ENCODE measurements at places on chromosomes 6 and 20.

GRCh38 chr6:81906709-81907204, 154.3 kb upstream of the TENT5A start:
- no peak for DNase-seq

- no peak for DNase-seq
Measured at GRCh38 chr6:150297327-150298029, 71.3 kb upstream of the IYD start.

DNA sequence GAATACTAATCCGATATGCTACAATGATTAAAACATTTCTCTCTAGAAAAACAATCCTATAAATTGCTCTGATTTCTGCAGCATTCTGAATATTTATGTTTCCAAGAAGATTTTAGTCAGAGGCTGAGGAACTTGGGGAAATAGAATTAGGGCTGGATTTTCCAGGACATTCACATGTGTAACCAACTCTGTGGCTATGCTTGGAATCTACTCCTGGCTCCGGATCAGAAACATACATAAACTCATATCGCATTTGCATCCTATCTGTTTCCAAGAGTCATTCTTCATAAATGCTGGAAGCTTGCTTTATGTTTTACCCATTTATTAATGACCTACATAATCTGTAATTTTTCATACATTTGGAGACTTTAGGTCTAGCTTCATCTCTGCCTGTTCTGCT, 459.9 kb upstream of the MARCKS start:
- DNase-seq, result no peak

- no peak for DNase-seq
Measured at GRCh38 chr20:6718662-6719368, 48.7 kb upstream of the BMP2 start.

DNA sequence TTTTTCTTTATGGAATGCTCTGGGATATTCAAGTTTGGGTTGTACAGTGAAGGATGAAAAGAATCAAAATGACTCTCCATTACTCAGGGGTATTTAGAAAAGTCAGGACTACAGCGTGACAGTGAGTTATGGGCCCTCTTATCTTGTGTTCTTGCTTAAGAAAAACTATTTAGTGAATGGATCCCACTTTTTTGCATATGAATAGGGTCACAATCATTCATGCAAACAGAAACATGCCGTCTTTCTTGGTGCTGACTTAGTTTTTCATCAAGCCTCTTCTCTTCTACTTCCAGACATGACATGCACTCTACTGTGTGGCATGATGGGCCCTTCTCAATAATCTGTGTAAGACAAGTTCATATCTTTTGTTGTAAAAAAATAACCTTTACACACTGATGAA, 488.4 kb upstream of the MMS22L start:
- DNase-seq, result no peak

GRCh38 chr6:130421585-130421984, 55.8 kb downstream of the TMEM200A start:
- DNase-seq, result no peak

DNA sequence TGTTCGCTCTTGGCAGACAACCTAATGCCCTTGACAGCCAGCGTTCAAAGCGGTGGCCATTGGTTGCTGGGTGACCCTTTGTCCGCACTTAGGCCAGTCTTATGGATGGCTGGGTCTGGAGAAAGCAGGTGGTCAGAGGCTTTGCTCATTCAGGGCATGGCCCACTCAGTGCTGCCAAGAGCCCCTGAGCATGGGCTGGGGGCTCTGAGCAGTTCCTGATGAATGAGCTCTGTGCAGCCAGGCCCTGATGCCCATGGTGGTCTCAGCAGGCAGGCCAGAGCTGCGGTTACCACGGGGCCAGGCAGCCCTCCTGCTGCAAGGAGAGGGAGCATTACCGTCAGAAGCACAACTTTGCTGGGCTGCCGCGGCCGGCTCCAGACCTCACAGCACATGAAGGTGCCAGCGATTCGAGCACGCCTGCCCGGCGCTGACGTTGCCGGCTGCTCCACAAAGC, 36.3 kb downstream of the CDH4 start:
- DNase-seq, result no peak

DNA sequence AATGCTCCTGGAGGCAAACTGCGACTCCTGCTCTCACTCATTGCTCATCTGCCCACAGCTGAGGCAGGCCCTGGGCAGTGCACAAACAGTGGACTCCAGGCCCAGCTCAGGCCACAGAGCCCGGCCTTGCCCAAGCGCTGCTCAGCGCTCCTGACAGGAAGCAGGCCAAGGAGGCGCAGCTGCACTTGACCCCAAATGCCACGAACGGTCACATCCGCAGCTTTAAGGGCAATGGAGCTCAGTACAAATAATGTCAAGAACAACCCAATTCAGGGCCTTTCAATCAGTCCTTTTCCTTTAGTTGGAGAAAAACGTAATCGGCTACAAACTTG, 33.8 kb downstream of the RRBP1 start:
- DNase-seq, result no peak

DNA sequence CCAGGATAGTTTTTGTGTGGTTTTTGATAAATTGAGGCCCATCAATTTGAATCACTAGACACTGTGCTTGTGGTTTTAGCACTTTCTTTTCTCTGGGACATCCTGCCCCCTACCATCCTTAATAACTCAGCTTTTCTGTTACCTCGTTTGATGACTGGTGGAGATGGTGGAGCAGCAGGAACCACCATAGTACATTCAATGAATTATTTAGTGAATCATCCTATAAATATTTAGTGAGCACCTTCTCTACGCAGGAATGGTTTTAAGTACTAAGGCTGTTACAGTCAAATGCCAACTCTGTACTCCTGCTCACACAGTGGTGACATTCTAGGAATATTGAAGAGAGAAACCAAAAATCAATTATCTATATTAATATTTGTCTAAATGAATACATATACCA, 585.2 kb downstream of the HAO1 start:
- no peak for DNase-seq

GRCh38 chr6:33632558-33633039, 11.5 kb downstream of the ITPR3 start:
- no peak for DNase-seq

GRCh38 chr6:11323666-11324452, 91.4 kb upstream of the NEDD9 start:
- no peak for DNase-seq

- no peak for DNase-seq
Measured at GRCh38 chr6:79614326-79615305, 16.5 kb upstream of the SH3BGRL2 start.

DNA sequence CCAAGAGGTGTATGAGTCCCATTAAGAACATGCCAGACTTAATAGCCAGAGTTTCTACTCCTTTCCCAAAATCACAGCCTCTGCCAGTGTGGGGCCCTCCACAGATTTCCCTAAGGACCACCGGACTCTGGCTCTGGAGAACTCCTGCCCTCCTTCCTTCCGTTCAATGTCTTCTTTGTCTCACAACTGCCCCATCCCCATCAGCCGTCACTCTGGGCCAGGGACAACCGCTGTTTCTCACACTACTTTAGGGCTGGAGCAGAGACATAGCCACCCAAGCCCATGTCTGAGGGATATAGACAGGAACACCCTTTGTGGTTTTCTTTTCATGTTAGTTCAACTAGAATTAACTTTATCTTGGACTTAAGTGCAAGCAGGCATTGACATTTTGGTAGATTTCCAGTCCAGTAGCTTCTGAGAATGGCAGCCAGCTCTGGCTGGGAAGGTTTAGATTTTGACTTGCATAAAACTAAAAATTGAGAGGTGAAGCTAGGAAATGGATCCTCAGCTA, 6.7 kb upstream of the ACSS1 start:
- DNase-seq, result no peak

GRCh38 chr6:108835218-108835850, 12.9 kb upstream of the ARMC2 start:
- peak; percentile 38 for DNase-seq

DNA sequence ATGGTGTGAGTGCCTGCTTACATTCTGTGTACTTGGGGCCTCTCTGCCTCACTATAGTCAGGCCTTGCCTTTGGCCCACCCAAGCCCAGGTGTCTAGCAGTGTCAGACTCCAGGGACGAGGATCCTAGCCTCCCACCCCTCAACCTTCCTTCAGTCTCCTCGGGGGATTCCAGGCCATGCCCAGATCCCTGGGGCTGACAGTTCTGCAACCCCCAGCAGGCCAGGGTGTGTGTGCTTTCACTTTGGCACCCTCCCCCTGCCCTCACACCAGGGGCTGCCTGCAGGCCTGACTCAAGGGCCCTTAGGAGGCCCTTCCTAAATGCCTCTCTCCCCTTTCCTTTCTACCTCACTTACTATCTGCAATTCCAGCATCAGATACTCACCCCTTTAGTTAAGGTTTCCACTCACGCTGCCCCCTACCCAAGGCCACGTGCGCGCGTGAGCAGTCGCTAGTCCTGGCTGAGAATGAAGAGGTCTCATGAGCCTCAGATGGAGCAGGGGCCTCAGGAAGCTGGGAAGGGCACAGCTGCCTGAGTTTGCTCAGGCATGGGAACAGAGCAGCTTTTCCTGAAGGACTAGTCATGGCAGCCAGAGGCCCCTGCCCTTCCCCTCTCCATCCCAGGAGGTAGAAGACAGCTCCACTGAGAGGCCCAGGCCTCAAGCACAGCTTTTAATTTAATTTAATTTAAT, 859 bp upstream of the CLPS start:
- DNase-seq, result no peak
